T follicular helper cell (primary cell): ENCODE measurements at places on chromosomes 13 and 19.
A peak's percentile ranks its signal among the peaks of the same experiment; 100 is the strongest.

DNA sequence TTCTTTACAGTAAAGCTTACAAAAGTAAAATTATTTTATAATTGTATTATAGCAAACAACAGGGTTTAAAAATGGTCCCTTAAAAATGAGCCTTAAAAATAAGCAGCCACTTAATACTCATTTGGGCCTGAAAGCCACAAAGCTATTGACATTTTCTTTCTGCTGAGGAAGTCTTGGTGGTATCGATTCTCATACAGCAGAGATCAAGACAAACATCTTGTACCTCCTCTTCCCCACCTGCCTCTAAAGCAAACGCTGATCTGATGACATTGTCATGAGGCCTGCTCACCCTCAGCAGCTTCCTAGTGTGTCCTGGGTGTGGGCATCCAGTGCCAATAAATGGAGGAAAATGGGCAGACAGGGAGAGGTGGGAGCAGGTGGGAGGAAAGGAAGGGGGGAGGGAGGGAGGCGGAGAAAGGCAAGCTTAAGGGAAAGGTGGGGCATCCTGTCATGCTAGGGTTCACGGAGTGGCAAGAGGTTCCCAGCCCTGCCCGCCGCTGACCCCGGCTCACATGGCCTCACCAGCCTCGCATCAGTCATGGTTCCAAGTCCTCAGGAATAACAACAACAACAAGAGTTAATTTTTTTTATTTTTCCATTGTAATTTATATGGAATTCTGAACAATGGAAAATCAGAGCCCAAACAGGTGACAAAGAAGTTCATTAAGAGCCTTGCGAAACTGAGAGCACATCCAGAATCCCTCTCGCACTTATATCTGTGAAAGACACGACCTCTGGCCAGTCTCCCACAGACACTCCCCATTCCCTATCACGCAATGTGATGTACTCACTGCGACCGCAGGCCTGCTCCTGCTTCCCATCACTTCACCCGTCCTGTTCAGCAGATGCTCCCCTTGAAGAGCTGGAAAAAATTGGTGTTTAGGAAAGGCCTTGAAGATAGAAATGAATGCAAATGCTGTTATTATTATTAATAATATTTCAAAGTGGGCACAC, 15.1 kb upstream of the ATP11A start:
- no peak for DNase-seq

DNA sequence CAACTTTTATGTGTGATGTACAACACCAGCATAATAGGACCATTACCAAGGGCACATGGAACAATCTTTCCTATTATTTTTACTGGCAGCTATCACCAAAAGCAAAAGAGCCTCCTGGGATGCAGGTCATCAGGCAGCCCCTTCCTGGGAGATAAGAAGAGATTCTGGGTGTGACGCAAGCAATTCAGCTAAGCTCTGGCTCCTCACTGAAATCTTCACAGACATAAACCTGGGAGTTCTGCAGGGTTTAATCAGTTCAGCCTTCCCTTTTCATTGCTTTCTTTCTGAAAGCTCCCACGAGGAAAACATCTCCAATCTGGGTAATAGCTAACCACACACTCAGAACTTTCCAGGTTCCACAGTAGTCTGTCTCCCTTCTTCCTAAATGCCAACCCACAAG, 341.1 kb downstream of the ENOX1 start:
- no peak for DNase-seq

- peak; percentile 66 for DNase-seq
These were observed 20.3 kb upstream of the TRIM13 start for GRCh38 chr13:49976314-49977258.

DNA sequence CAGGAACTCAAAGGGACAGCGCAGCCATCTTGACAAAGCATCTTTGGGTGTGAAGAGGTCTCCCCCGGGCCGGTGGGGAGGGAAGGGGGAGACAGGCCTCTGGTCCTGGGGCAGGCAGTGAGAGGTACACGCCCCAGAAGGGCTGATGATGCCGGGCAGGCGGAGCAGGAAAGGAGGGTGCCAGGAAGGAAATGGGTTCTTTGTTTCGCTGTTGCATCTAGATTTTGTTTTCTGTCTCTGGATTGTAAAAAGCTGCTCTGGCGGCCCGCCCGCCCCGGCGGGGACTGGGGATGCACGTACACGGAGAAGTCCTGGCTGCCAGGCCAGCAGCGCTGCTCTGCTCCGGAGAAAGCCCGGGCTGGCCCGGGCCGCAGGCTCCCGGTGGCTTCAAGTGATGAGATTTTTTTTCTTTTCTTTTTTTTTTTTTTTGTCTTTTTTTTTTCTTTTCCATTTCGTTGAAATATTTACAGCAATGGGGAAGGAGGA, 13.2 kb upstream of the ASF1B start:
- peak; percentile 37 for DNase-seq

DNA sequence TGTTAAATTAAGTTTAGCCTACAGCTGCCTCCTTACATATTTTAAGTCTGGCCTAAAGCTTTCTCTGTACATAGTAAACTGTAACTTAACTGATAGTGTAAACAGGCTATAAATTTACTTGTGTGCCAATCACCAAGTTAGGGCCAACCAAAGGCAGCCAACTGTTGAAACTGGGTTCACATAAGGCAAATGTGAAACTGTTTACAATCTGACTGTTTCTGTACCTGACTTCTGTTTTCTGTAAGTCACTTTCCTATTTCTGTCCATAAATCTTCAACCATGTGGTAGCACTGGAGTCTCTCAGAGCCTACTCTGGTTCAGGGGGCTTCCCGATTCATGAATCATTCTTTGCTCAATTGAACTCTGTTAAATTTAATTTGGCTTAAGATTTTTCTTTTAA, 103.1 kb downstream of the RAP2A start:
- DNase-seq: no peak

DNA sequence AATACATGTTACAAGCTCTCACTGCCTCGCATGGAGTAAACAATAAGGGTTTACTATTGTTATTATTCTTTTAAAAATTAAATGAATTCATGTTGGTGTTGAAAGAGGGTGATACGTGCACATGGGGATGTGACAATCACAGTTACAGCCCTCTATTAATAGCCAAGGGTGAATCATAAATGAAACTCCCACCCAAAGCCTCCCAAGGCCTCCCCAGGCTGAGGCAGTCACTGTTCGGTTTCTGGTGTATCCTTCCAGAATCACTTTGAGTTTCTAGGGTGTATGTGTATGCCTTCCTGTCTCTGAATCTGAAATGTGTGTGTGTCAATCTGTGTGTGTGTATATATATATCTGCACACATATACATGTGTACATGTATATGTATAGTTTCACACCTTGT, 73.4 kb downstream of the AKAP11 start:
- DNase-seq: no peak

- DNase-seq: no peak
These were observed 3.8 kb downstream of the MIER2 start for GRCh38 chr19:340620-341385.
